ENCODE measurements at places on chromosomes 5 and 9.

DNA sequence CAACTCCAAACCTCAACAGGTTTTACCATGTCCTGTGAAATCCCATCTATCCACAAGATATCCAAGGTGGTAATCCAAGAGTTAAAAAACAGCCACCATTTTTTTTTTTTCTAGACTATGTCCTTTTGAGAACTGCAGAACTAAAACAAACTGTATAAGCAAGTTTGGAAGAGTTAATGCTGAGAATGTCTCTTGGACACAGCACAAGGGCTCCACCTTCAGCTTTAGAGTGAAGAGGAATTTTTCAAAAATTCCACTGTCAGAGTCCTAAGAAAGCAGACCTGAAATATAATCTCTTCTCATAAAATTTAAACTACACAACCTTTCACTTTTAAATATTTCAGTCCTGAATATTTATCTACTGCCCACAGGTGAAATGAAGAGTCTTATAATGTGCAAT is 167.8 kb upstream of the CCNG1 start:
- no peaks in the 10 kb centered on the region for H3K36me3 ChIP-seq
- H3K27ac ChIP-seq: no peak overlapping the region
- H3K4me3 ChIP-seq: no peak overlapping the region
- DNase-seq: no peak
- no peaks in the 10 kb centered on the region for H3K4me1 ChIP-seq

GRCh38 chr5:67194166-67194565 is 2.4 kb downstream of the CD180 start:
- H3K4me3 ChIP-seq: no peak overlapping the region
- H3K27me3 ChIP-seq: peaks cover 7% of the 10 kb centered on the region
- H3K4me1 ChIP-seq: peaks cover 8% of the 10 kb centered on the region

DNA sequence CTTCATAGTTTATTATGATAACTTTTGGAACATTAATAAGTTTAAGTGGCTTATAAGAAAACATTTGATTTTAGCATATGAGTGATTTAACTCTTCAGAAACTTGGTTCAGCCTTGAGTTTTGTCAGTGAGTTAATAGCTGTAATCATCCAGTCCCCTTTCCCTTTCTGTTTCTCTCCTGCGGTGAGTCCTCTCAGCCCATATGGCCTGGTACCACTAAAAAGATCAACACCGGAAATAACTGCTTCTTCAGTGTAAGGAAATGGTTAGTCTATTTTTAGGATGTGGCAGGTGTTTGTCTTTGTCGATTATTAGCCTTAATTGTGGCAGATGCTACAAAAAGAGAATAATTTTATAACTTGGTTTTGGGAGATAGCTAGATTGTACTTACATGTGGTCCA is 120.2 kb upstream of the GRHPR start:
- no peak overlapping the region for H3K4me3 ChIP-seq
- no peak overlapping the region for H3K27ac ChIP-seq
- H3K27me3 ChIP-seq: no peaks in the 10 kb centered on the region
- DNase-seq: no peak
- H3K36me3 ChIP-seq: peaks cover 8% of the 10 kb centered on the region
- no peaks in the 10 kb centered on the region for H3K4me1 ChIP-seq

DNA sequence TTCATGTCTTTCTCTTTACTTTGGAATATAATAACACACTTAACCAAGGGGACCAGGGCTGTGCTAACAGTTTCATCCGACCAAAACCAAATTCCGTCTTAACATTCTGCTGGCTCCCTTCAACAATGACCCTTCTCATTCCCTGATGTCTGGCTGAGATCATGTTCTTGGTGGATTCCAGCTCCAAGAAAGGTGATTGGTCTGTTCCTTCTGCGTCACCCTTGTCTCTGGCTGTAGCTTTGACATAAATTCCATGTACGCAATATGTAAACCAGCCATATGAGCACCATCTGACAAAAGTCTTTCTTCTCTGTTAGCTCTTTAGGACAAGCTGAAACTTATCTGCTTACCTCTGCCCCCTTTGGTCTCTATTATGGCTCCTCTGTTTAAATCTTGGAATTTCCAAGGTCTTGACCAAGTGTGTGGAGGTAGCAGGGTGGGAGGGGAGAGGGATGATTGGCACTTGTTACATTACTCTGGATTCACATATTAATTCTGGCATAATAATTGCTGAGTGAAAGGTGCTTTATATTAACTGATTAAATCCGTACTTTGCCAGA is 45.7 kb upstream of the HSD17B4 start:
- no peak for DNase-seq
- no peaks in the 10 kb centered on the region for H3K36me3 ChIP-seq
- H3K4me3 ChIP-seq: no peak overlapping the region
- H3K4me1 ChIP-seq: peaks cover 7% of the 10 kb centered on the region

DNA sequence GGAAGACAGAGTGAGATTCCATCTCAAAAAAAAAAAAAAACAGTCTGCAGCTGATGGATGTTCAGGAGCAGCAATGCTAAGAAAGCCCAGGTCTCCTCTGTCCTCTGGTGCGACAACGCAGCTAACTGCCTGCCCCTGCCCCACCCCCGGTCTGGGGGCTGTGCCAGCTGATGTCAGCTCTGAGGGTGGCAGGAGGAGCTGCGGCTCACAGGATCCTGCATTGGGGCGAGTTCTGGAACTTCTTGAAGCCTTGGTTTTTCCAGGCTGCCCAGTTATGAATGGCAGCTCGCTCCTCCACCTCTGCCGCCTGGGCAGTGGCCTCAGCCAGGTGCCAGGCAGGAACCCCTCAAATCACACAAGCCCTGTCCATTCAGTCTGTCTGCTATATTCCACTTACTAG is 113.5 kb downstream of the ROR2 start:
- peaks cover 4% of the 10 kb centered on the region for H3K36me3 ChIP-seq
- H3K4me1 ChIP-seq: peaks cover 77% of the 10 kb centered on the region
- peaks cover 4% of the 10 kb centered on the region for H3K27me3 ChIP-seq
- H3K27ac ChIP-seq: no peak overlapping the region
- H3K4me3 ChIP-seq: no peak overlapping the region
- DNase-seq: no peak

DNA sequence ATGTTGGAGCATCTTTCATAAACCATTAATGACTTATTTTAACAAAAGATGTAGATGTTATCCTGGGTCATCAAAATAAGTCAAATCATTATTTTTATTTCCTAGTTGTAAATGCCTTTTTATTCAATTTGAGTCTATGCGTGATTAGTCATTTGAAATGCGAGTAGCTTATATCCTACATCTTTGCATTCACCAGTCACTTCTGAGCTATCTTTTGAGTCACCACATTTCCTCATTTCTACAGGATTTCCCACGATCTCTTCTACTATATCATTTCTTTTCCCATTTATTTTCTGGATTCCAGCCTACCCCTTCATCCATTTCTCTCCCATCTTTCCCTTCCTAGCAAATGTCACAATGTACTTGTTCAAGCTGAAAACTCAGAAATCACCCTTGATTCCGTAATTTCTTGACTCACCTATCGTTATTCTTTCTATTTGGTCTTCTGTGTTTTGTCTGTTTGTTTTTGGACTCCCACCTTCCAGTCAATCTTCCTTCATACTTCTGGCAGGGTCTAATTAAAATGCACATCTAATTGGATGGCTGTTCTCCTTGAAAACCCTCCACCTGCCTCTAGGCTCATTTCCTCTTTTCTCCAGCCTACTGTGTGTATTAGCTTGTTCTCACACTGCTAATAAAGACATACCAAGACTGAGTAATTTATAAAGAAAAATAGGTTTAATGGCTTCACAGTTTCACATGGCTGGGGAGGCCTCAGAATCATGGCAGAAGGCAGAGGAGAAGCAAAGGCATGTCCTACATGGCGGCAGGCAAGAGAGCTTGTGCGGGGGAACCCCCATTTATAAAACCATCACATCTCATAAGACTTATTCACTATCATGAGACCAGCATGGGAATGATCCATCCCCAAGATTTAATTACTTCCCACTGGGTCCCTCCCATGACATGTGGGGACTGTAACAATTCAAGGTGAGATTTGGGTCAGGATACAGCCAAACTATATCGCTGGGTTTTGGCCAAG is 112.4 kb downstream of the MEF2C start:
- H3K4me1 ChIP-seq: no peaks in the 10 kb centered on the region
- no peak overlapping the region for H3K27ac ChIP-seq
- peaks cover 3% of the 10 kb centered on the region for H3K36me3 ChIP-seq
- DNase-seq: no peak
- no peak overlapping the region for H3K4me3 ChIP-seq

GRCh38 chr5:154312576-154312975 is 122.0 kb downstream of the GALNT10 start:
- no peak overlapping the region for H3K27ac ChIP-seq
- H3K27me3 ChIP-seq: no peaks in the 10 kb centered on the region
- no peaks in the 10 kb centered on the region for H3K4me1 ChIP-seq
- no peak for DNase-seq
- no peak overlapping the region for H3K4me3 ChIP-seq
- H3K36me3 ChIP-seq: peaks cover 3% of the 10 kb centered on the region

DNA sequence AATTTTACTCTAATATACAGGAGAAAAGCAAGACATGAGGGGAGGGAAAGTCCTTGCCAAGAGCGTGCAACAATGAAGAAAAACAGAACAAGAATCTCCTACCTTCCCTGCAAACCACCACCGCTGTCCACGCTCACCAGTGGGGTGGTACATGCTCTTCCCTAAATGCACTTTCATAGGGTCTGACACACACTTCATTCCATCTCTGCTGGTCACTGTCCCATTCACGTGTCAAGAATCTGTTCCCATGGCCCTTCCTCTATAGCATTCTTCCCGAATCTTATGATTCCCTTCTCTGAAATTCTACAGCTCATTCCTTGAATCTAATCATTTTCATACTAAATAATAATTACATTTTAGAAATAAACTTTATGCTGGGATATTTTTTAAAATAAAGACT is 11.4 kb upstream of the DNAH5 start:
- H3K27ac ChIP-seq: no peak overlapping the region
- H3K4me1 ChIP-seq: no peaks in the 10 kb centered on the region
- DNase-seq: no peak
- no peak overlapping the region for H3K4me3 ChIP-seq
- H3K27me3 ChIP-seq: no peaks in the 10 kb centered on the region
- H3K36me3 ChIP-seq: no peaks in the 10 kb centered on the region

DNA sequence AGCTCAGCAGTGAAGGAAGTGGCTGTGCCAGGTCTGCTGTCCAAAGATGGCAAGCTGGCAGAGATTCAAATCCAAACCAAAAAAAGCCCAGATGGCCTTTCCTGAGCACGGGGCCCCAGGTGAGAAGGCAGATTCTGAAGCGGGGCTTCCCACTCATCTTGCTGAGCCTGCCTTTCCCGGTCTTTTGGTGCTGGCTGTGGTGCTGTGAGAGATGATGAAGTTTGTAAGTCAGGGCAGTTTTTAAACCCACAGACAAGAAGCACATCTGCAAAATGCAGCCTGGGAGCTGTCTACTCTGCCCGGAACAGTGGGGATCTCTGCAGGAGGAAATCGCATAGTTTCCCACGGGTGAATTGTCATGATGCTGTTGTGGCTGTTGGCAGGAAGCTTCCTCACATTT is 85.0 kb upstream of the IRX4 start:
- H3K27ac ChIP-seq: no peak overlapping the region
- peaks cover 30% of the 10 kb centered on the region for H3K27me3 ChIP-seq
- DNase-seq: no peak

DNA sequence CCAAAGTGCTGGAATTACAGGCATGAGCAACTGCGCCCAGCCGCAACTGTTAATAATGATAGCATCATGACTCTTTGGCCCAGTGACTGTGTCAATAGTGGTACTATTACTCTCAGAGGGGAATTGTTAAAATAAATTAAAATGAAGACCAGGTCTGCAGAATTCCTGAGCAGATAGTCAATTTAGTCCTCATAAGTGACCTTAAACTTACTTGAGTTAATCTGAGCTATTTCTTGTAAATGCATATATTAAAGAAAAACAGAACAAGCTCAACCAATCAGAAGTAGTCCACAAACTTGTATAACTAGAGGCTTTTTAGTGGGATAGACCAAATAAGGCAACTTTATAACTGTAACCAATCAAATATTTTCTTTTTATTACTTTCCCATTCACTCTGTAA is 1.7 kb upstream of the RECK start:
- H3K4me3 ChIP-seq: peak overlapping the region; percentile 51
- peaks cover 10% of the 10 kb centered on the region for H3K4me1 ChIP-seq
- H3K27me3 ChIP-seq: peaks cover 25% of the 10 kb centered on the region
- H3K27ac ChIP-seq: no peak overlapping the region
- no peaks in the 10 kb centered on the region for H3K36me3 ChIP-seq
- no peak for DNase-seq

DNA sequence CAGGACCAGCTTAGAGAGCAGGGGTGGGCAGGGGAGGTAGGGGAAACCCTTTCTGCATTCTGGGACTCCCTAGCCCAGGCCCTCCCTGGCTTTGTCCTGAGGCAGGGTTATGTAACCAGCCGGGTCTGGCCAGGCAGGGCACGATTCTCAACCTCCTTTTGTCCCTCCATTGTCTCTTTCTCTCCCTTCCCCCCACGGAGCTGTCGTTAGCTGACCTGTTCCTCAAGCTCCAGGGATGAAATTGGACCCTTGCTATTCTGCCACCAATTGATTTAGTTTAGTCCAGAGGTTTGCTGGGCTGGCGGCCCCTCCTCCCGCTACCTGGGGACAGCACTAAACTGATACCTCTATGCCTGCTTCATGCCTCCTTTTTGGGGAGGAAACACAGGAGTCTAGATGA is 9.4 kb upstream of the NDST1 start:
- peaks cover 69% of the 10 kb centered on the region for H3K4me1 ChIP-seq
- H3K4me3 ChIP-seq: peak overlapping the region; percentile 37
- peaks cover 4% of the 10 kb centered on the region for H3K36me3 ChIP-seq
- no peaks in the 10 kb centered on the region for H3K27me3 ChIP-seq
- H3K27ac ChIP-seq: peak overlapping the region; percentile 72

GRCh38 chr5:140882591-140882899 is 621 bp downstream of the PCDHA13 start:
- H3K36me3 ChIP-seq: peaks cover 46% of the 10 kb centered on the region
- no peaks in the 10 kb centered on the region for H3K4me1 ChIP-seq
- H3K27ac ChIP-seq: peak overlapping the region; percentile 6
- H3K4me3 ChIP-seq: no peak overlapping the region

- H3K27me3 ChIP-seq: no peaks in the 10 kb centered on the region
- H3K4me1 ChIP-seq: peaks cover 27% of the 10 kb centered on the region
- H3K4me3 ChIP-seq: peak overlapping the region; percentile 63
- DNase-seq: no peak
- H3K27ac ChIP-seq: peak overlapping the region; percentile 97
Observed at GRCh38 chr5:143206196-143207053, 197.1 kb downstream of the NR3C1 start.

Measured in type B pancreatic cell (in vitro differentiated cells).